ENCODE measurements at places on chromosomes 11 and 22.
A peak's percentile ranks its signal among the peaks of the same experiment; 100 is the strongest.

DNA sequence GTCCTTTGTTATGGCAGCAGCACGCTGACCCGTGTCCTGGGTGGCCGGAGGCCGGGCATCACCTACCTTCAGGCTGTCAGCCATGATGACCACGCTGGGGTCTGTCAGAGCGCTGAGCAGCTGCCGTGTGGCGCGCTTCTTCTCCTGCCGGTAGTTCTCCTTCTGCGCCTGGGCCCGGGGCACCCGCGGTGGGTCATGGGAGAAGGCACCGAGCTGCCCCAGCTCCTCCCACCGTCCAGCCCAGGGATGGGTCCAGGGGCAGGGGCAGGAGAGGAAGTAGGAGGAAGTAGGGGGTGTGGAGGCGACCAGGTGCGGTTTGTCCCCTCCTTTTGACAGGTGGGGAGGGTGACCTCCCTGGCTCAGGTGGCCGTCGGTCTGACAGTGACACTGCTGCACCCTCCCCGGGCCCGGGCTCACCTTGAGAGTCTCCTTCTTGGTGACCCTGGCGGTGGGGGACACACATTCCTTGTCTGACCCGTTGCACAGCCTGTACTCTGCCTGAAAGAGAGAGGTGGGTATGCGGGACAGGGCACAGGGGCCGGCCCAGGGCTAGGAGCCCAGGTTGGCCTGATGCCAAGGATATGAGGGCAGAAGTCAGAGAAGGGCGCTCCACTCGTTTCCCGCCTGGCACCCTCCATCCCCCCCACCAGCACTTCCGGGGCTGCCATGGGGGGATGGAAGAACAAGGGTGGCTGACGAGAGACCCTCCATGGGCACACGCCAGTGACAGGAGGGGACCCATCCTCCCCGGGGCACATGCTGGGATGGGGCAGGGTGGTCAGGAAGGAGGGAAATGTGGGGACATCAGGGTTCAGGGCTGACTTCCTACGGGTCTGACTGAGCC lies 43.0 kb downstream of the OSBPL5 start:
- no peak for DNase-seq

DNA sequence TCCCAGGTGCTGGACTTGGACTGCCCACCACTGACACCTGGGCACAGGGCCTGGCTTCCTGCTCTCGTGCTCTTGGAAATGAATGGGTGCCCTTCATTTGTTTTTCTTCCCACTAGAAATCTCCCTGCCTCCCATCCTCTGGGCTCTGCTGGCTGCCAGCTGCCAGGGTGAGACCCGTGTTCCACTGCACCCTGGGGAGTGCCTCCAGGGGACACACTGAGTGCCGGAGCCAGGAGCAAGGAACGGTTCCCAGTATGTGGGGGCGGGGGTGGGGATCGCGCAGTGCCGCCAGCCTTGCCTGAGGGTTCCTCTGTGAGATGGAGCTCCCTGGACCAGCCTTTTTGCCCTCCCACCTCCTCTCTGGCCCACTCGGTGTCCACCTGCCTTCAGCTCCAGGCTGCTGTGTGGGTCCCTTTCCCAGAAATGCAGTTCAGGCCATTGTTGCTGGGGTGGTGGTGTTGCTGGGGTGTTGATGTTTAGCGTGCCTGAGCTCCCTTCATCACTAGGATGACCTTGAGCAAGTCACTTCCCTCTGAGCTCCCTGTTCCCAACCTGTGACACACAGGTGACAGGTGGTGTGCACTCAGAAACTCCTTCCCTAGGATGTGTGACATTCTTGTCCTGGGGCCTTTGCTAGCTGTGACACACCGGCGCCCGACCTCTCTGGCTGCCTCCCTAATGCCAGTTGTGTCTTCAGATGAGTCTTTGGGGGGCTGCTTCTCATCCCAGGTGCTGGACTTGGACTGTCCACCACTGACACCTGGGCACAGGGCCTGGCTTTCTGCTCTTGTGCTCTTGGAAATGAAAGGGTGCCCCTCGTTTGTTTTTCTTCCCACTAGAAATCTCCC lies 72.1 kb downstream of the MED15 start:
- no peak for DNase-seq

DNA sequence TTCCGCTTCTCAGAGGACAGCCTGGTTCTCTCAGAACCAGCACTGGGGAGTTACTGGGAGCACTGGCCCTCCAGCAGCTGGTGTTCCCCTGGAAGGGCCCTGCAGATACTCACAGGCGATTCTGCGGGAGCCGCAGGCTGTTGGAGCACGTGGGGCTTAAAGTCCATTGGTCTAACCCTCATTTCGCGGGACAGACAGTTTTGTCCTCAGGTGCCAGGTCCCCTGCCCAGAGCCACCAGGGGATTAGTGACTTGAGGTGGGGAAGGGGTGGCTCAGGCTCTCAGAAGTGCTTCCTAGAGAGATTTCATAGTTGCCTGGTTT lies 53.9 kb downstream of the CACNA1I start:
- DNase-seq: no peak

GRCh38 chr22:18029686-18030267 lies 5.4 kb upstream of the MICAL3 start:
- no peak for DNase-seq

DNA sequence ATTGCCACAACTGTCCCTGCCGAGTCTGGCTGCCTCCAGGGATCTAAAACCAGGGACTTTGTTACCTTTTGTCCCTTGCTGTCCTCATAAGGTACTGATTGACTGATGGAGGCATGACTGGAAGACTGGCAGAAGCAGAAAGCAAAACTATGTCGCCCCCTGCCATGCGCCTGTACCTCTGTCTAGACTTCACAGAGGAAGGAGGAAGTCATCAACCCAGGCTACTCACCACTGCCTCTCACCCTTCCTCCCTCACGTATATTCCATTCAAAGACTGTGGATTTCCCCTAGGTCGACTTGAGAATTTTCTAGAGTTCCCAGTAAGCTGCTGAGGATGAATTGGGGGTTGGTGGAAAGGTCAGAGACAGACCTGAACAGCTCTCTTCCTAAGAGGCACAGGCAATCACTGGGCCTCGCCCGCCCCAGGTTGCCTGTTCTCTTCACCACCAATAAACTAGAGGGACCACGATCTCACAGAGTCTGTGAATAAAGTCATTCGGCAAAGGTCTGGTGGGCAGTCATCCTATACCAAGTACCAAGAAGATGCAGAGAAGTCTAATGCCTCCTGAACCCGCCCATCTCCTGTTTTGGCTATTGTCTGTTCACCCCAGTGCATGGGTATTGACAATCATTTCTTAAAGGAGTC lies 27.5 kb upstream of the CHST1 start:
- no peak for DNase-seq

GRCh38 chr22:31120642-31121041 lies 2.1 kb upstream of the INPP5J start:
- DNase-seq: no peak

DNA sequence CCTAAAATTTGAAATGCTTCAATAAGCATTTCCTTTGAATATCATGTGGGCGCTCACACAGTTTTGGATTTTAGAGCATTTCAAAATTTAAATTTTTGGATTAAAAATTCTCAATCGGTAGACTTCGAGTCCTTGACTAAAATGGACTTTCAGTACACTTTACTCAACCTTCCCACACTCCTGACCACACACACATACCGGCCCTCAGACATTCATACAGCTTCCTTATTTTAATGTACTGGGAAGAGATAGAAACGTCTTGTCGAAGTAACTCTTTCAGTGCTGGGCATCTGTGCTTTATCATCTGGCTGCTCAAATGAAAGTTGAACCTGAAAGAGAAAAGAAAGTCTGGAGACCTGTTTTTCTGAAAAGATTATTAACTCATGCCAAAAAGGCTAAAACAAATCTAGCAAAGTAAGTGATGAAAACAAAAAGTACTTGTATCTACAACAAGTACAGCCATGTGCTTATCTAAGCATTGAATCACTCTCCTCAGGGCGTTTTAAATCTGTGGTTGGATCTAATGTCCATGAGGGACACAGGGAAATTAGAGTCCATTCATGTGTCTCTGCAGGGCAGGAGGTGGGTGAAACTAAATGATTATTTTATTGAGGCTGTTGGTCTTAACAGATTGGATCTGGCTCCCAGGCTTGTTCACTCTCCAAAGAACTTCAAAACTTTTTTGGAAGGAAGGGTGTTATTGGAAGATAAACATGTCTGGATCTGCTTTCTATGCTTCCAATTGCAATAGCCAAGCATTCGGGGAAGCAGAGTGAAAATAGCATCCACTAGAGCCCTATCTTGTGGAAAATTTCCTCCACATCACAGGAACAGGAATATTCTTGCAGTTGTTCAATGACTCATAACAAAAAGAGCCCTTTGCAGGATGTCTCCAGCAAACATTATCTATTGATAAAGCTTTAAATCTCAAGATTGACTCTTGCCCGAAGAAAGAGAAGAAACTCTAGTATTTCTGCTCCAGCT lies 47.0 kb downstream of the CARD18 start:
- DNase-seq: peak; percentile 16

DNA sequence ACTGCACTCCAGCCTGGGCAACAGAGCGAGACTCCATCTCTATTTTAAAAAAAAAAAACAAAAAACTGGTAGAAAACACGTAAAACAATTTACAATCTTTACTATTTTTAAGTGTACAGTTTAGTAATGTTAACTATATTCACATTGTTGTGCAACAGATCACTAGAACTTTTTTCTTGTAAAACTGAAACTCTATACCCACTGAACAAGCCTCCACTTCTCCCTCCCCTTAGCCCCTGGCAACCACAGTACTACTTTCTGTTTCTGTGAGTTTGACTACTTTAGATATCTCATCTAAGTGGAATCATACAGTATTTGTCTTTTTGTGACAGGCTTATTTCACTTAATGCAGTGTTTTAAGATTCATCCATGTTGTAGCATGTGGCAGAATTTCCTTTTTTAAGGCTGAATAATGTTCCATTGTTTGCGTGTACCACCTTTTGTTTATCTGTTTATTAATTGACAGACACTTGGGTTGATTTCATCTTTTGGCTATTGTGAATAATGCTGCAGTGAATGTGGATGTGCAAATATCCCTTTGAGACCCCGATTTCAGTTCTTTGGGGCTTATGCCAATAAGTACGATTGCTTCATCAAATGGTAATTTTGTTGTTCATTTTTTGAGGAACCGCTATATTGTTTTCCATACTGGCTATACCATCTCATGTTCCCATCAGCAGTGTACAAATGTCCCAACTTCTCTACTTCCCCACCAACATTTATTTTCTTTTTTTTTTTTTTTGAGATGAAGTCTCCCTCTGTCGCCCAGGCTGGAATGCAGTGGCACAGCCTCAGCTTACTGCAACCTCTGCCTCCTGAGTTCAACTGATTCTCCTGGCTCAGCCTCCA lies 11.0 kb downstream of the DDB2 start:
- no peak for DNase-seq

Measured in epithelial cell of prostate (primary cell).